HFF-Myc (cell line): ENCODE measurements at places on chromosomes 3 and 15.

GRCh38 chr3:189588475-189589178 is 42.6 kb upstream of the TP63 start:
- no peak for DNase-seq

DNA sequence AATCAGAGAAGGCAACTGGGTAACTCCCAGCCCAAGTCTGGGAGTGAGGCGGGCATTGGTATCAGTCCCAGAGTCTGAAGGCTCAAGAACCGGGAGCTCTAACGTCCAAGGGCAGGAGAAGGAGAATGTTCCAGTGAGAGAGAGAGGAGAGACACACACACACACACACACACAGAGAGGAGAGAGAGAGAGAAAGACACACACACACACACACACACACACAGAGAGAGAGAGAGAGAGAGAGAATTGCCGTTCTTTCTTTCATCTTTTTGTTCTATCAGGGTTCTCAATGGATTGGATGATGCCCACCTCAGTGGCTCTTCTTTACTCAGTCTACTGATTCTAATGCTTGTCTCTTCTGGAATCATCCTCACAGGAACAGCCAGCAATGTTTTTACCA is 57.0 kb downstream of the NR1D2 start:
- no peak for DNase-seq

- no peak for DNase-seq
These were observed 59.6 kb downstream of the CCDC66 start for GRCh38 chr3:56616478-56617006.

GRCh38 chr3:196617256-196617655 is 22.2 kb upstream of the NRROS start:
- DNase-seq, result no peak

GRCh38 chr3:186825294-186825821 is 17.2 kb upstream of the ADIPOQ start:
- DNase-seq, result no peak

- DNase-seq, result no peak
These were observed 30.1 kb upstream of the TBC1D23 start for GRCh38 chr3:100230710-100231109.

DNA sequence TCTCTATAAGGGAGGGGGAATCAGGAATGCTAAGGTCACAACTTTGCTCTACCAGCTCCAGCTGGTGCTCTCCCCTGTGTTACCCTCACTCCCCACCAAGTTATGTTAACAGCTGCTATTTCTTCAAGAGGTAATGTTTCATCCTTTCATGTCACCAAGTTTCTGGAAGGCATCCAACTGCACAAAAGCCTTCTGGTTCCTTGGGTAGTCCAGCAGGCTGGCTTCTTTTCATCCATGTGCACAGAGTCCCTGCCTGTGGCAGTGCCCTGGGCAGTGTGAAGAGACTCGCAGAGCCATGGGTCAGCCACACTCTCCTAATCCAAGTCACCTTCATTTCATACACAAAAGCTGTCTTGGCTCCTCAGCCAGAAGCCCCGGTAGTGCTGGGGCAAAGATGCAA is 737.5 kb upstream of the LMCD1 start:
- no peak for DNase-seq

DNA sequence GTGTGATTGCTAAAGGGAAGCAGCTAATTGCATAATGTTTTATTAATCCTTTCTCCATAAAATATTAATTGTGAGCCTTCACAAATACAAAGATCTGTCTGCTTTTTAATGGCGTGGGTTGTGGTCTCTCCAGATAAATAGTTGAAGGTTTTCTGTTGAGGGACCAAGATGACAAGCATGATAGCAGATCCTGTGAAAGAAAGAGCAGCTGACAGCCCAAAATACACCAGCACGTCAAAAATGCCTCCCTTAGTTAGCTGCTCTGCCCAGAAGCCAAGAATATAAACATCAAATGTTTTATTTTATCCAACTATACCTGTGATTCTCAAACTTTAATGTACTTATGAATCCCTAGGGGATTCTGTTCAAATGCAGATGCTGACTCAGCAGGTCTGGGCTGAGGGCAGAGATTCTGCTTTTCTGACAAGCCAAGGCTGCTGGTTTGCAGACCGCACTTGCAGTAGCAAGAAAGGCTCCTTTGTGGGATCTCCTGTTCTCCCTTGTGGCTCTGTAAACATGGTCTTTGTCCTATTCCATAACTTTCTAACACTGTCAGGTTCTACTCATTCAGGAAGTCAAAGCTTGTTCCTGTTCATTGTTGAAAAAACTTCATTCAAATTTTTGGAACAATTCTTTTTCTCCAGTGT is 119.1 kb upstream of the SLC25A36 start:
- no peak for DNase-seq

- peak; percentile 57 for DNase-seq
These were observed 888 bp downstream of the TMOD3 start for GRCh38 chr15:51830276-51830806.

- DNase-seq, result no peak
These were observed 66.5 kb upstream of the DAZL start for GRCh38 chr3:16671690-16672089.

- DNase-seq, result peak; percentile 52
These were observed 136.5 kb upstream of the MLF1 start for GRCh38 chr3:158434412-158435038.

DNA sequence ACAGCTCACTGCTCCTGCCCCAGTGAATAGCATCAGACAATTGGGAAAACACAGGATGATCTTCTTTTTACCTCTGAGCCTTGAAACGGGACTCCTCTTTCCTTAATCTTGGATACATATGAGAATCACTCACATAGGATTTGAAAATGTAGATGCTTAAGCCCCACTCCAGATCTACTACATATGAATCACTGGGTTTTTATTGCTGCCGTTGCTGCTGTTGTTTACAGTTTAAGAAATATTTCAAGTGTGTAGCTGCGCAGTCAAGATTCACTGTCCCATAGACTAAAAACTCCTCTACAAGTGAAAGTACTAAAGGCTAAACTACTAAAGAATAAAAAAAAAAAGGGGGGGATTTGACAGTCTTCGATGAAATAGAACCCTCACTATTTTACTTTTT is 765.9 kb downstream of the NTRK3 start:
- no peak for DNase-seq

DNA sequence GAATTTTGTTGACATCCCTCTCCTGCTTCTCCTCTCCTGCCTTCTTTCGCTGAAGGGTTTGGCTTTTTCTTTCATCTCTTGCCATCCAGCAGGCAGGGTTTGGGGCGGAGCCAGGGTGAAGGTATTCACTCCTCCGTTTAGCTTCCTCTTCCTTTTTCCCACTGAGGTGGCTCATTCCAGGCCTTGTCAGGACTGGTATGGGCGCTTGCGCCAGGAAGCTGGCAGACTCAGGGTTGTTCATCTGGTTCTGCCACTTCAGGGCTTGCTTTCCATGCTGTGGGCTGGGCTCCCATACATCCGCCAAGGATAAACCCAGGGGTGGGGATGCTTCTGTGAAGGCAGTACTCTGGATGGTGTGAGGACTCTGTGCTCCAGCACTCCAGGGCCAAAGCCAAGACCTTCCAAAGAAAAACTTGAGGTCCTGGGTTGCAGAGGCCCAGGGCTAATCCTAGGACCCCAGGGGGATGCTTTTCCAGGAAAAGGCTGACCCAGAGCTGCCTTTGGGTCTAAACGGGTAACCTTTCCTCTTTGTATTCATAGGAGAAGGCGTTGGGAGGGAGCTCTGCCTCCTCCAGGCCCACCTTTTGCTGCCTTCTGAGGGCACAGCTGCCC is 7.7 kb upstream of the AMOTL2 start:
- no peak for DNase-seq

- DNase-seq, result no peak
These were observed 719 bp downstream of the FEZF2 start for GRCh38 chr3:62372621-62373041.

DNA sequence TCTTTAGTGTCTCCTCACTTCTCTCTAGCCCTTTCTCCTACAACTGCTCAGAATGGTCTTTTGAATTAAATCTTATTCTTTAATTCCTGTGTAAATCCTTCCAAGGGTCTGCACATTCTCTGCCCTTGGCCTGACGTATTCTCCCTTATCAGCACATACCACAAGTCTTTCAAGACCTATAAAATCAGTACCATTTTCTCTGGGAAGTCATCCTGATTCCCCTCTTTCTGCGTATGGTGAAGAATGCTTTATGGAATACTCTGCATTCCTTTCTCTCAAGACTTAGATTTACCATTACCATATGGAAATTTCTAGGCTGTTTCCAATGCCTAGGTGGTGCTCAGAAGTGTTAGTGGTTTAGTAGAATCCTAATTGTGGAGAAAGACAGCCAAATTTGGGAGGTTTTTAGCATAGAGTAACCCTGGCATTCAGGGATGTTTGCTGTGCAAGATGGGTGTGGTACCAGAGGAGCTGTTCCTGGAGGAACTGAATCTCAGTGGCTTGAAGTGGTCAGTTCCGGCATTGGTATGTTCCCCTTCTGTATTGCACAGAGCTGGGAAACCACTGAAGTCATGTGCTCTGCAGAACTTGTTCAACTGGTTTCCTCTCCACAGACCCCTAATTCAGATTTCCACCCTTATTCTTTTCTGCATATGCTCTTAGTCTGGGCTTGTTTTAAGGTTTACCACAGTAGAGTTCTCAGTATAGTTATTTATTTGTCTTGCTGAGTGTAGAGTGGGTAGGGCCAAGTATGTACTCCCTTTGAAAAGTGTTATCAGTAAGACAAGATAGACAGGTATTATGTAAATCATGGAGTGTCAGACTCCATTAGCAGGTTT is 24.5 kb downstream of the IQGAP1 start:
- peak; percentile 52 for DNase-seq

DNA sequence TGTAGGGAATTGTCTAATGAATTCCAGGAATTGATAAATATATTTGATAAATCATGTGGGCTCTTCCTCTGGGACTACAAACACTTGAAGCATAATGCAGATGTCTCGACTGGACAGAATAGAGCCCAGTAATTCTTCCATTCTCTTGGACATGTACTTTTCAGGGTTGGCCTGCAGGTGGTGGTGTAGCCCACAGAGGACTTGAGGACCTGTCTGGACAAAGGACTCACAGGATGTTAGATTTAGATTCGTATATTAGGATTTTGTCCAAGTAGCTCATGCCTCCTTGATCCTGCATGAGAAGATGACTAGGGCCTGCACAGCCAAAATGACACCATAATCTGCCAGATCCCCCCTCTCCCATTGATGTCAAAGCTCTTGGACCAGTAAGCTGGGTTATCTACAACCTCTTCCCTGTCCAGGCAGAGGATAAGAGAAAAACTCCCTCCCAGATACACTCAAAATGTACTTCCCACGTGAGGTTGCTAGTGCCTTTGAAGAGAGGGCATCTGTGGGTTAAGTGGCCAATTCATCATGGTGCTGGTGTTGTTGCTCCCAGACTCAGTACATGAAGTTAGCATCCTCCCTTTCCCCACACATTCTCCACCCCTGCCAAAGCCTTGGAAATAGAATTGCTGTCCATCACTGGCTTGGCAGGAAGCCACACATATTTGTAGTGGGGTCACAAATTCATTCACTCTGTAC is 88.6 kb upstream of the ZNF280D start:
- peak; percentile 56 for DNase-seq

- DNase-seq, result no peak
These were observed 17.3 kb upstream of the AP4E1 start for GRCh38 chr15:50891159-50891558.

DNA sequence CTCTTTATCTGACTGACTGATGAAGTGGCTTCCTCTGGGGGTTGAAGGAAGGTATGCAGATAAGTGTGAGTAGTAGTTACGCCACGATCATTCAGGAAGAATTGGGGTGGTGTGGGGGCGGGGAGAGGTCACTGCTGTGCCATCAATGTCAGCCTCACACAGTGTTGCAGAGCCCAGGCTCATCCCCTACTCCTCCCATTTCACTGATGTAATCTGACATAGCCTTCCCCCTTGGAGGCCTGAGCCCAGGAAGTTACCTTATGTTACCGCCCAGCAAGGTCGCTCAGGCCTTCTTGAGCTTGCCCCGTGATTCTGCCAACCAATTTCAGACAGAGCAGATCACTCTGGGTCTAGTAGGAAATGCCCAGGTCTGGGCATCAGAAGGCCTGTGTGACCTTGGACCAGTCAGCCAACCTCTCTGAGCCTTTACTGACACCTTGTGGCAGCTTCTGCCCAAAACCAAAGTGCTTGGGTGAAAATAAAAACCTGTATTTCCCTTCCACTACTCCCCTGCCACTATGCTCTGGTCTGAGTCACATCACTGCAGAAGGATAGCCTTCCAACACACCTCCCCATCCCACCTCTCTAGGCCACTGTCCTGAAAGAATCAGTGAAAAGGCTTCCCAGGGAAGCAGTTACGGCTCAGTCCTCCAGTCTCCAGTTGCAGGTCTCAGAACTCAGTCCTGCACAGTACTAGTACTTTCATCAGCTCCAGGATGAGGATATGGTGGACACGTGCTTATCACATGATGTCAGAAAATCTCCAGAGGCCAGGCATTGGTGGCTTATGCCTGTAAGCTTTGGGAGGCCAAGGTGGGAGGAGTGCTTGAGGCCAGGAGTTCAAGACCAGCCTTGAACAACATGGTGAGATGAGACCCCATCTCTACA is 28.1 kb upstream of the INSYN1 start:
- DNase-seq, result no peak

DNA sequence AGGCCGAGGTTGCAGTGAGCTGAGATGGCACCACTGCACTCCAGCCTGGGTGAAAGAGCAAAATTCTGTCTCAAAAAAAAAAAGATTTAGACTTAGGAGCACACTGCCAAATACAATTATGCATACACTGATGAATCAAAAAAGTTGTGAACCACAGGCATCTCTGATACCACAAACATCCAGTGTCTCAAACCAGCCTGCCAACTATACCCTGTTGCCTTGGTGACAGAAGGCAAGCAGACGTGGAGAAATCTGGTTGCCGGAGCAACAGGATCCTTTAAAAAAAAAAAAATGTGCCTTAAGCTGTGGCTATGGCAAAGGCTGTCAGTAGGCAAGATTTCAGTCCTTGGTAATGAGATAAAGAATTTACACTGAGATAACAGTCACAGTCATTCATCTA is 202.3 kb downstream of the NEK10 start:
- DNase-seq, result peak; percentile 66

GRCh38 chr15:34726406-34727100 is 28.2 kb downstream of the GJD2 start:
- no peak for DNase-seq

- no peak for DNase-seq
These were observed 129.6 kb downstream of the FMN1 start for GRCh38 chr15:33064878-33065277.

DNA sequence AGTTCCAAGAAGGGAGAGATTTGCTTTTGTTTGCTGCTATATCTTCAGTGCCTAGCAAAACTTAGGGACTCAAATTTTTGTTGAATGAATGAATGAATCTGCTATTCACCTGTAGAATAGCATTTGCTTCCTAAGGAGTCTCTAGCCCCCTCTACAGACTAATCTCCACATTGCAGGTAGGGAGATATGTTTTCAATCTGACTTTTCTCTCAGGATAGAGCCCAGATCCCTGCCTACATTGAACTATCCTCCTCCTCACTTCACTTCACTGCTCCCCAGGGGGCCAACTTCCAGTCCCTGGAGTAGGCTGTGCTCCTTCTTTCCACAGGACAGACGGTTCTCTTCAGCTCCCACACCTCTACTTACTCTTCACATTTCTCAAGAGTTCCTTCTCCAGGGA is 81.9 kb upstream of the PTX3 start:
- no peak for DNase-seq

- peak; percentile 63 for DNase-seq
These were observed 5.2 kb downstream of the HRH1 start for GRCh38 chr3:11159421-11159904.

GRCh38 chr3:9074079-9074478 is 110.8 kb upstream of the RAD18 start:
- no peak for DNase-seq

- DNase-seq, result no peak
These were observed 767 bp upstream of the GATA2 start for GRCh38 chr3:128493570-128494366.

GRCh38 chr3:82031596-82031995 is 270.2 kb upstream of the GBE1 start:
- no peak for DNase-seq

GRCh38 chr15:31024979-31025378 is 33.6 kb upstream of the MTMR10 start:
- DNase-seq, result no peak
